ENCODE measurements at places on chromosomes 13 and 19.

DNA sequence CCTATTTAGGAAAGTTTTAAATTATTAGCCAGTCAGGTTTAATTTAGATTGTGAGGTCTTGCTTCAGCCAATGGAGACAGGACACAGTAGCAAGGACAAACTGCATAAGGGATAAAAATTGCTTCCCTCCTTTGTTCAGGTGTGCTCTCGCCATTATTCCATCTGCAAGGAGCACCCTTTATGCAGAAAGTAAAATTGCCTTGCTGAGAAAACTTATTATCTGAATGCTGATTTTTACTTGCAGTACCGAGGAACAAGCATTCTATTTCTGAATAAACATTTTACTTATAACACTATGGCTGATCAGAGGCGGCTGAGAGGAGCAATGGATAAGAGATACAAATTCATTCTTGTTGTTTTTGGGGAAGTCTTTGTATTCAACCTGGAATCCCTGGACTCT is 8.0 kb downstream of the CYP4F22 start:
- no peak for DNase-seq

DNA sequence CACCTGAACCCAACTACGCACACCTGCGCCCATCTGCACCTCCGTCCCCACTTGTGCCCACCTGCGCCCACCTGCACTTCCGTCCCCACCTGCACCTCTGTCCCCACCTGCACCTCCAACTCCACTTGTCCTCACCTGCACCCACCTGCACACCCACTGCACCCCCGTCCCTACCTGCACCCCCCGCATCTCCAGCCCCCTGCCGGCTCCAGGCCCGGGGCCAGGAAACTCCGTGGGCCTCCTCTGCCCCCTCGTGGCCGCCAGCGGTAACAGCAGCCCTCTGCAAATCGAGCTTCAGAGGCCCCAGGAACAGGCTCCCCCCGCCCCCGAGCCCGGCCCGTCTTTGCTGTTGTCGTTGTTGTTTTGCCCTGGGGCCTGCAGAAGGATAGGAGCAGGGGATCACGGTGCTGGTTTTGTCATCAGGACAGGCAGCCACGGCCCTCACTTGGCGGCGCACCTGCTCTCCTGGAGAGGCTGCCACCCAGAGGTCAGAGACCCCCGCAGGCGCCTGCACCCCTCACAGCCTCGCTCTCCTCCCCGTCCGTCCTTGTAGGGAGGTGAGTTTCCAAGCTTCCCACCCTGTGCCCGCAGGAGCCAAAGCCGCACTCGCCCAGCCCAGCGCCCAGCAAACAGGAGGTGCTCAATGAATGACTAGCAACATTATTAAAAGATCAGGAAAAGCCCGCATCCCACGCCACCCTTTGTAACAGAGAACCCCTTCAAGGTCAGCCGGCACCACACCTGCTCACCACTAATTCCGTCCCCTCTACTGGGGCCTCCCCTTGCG is 65.4 kb downstream of the GNG7 start:
- DNase-seq = peak; percentile 74

DNA sequence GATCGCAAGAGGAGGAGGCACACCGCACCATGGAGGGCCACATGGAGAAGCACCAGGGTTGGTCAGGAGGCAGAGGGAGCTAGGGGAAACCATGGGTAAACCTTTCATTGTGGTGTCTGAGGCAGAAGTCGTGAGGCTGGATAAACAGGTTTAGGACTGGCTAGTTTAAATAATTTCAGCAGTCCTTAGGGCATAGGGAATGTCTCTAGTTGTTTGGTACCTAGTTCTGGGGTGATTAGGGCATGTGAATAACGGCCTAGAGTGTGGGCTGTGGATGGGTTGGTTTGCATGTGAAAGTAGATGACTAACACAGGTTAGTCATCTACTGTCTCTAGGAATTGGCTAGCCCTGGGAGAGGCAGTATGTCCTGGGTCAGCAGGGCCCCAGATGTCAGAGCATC is 102.3 kb downstream of the STOML3 start:
- no peak for DNase-seq

GRCh38 chr13:114017028-114017630 is 43.3 kb upstream of the C13orf46 start:
- DNase-seq = peak; percentile 8

- no peak for DNase-seq
Measured at GRCh38 chr13:23325191-23325590, 108.3 kb downstream of the SACS start.

- no peak for DNase-seq
Measured at GRCh38 chr19:5036698-5037563, 68.0 kb downstream of the KDM4B start.

DNA sequence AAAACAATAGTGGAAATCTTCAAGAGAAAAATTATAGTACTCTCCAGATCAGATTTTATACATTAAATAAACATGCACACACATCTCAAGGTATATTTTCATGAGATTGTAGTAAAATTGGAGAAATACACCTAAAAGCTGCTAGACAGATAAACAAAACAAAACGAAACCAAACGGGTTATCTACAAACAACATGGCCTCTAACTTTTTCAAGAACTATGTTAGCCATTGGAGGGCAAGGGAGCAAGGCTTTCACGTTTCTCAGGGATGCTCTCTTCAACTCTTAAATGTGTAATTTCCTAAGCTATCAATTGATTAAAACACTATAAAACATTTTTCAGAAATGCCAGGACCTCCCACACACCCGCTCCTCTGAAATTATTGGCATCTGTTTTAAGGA is 1262.4 kb upstream of the PCDH20 start:
- no peak for DNase-seq

DNA sequence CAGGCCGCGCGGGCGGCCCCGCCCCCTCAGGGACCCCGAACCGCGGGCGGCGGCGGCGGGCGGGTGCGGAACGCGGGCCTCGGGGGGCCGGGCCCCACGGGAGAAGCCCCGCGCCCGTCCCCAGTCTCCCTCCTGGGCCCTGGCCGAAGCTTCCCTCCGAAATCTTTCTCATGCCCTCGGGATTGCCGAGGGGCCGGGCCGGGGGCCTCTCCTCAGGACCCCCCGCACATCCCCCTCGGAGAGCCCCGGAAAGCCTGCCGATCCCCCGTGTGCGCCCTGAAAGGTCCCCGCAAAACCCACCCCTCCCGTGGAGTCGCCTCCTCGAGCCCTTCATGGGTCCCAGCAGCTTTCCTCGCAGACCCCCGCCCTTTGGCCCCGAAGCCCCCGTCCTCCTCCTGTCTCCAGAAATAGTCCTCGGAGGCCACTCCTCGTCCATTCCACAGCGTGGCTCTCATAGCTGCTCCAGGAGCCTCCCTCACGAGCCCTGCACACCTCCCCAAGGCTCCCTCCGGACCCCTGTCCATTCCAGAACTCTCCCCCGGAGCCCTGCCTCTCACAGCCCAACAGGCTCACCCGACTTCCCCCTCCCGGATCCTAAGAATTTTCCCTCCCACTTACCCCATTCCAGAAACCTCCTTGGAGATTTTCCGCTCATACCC is 555 bp downstream of the SAMD4B start:
- no peak for DNase-seq

DNA sequence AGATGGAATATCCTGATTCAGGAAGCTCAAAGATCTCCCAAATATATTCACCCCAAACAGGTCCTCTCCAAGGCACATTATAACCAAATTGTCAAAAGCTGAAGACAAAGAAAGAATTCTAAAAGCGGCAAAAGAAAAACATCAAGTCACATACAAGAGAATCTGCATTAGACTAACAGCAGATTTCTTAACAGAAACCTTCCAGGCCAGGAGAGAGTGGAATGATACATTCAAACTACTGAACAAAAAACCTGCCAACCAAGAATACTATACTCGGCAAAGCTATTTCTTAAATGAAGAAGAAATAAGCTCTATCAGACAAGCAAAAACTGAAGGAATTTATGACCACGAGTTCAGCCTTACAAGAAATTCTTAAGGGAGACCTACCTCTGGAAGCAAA is 120.6 kb upstream of the WASF3 start:
- DNase-seq = no peak

DNA sequence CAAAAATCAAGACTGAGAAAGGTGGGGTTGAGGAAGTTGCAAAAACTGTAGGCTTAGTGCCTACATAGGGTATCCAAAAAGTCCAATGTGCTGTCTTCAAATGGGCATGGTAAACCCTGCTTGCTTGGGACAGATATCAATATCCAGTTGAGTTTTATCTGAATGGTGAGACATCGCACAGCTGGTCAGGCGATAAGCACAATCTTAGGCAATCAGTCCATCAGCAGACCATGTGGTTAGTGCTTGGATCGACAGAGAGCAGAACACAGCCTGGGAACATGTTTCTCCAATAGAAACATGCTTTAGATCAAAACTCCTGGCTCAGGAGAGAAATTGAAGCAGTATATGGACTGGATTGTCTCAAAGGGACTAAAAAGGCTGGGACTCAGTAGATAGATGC is 151.3 kb upstream of the IPO5 start:
- DNase-seq = no peak
